ENCODE measurements at places on chromosomes 1 and 21.

DNA sequence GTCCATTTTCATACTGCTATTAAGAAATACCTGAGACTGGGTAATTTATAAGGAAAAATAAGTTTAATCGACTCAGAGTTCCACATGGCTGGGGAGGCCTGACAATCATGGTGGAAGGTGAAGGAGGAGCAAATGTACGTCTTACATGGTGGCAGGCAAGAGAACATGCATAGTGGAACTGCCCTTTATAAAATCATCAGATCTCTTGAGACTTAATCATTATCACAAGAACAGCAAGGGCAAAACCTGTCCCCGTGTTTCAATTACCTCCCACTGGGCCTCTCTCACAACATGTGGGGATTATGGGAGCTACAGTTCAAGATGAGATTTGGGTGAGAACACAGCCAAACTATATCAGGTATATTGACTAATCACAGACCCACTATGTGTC lies 370.2 kb upstream of the USP24 start:
- no peak for DNase-seq

DNA sequence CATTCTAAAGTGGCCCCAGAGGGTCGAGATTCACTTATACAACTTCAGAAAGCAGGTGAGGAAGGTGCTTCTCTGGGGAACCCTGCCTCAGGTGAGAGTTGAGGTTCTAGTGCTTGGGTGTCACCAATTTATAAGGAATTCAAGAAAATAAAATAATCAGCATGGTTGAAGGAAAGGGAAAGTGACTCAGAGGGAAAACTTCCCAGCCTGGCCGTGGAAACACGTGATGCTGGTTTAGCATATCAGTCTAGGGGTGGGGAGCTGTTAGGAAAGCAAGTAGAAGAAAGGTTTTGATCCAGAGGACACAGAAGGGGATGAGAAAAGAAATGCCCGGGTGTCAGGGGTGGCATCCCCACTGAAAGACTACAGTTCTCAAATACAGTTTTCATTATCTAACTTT lies 37.7 kb upstream of the TMEM125 start:
- peak; percentile 49 for DNase-seq

DNA sequence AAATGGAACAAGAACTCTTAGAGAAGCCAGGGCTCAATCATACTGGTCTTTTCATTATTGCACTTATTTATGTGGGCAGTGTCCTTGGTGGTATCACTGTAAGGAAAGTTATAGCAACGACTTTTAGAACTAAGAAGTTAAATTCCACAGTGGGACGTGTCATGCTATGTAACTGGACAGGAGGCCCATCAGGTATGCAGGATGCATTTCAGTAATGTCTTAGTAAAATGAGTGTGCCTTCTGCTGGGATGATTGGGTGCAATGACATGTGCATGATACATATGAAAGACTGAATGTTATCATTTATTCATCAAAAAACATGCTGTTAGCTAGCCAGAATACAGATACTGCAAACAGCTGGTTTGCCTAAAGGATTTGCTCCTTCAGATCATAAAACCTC lies 6.9 kb upstream of the ATP1B1 start:
- DNase-seq = no peak

DNA sequence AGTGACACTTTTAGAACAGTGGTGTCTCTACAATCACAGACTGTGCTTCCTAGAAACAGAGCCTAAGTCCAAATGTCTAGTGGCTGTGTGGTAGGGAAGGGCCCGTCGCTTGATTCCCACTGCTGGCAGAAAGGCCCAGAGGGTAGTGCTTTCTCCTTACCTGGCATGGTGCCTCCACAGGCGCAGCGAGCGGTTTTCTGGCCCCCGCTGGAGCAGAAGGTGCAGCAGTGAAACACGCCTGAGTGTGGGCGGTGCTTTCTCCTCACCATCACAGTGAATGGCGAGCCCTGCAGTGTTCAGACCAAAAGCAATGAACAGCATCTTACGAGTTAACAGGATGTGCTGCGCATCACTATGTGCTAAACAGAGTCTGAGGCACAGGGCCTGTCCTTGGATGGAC lies 8.3 kb downstream of the TRIM45 start:
- DNase-seq = no peak

- no peak for DNase-seq
These were observed 40.9 kb downstream of the L1TD1 start for GRCh38 chr1:62235576-62235975.

- no peak for DNase-seq
These were observed 5.4 kb downstream of the SOAT1 start for GRCh38 chr1:179298952-179299351.

DNA sequence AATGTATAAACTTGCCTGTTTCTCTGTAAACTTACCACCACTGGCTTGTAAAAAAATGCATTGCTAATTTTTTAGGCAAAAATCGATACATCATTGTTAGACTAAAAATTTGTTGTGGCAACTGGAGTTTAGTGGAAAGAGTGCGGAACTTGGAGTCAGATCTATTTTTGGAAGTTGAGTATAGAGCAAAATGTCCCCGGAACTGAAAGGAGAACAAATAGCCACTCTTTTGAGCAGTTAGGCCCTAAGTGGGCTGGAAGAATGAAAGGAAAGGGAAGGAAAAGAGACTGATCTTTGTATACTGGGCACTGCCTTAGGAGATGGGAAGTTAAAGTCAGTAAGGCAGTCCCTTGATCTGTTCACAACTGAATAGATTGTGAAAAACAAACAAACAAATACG lies 30.2 kb downstream of the OPTC start:
- no peak for DNase-seq

- DNase-seq = no peak
These were observed 34.0 kb downstream of the OPRD1 start for GRCh38 chr1:28845786-28846543.

- peak; percentile 84 for DNase-seq
These were observed 12.9 kb downstream of the PI4KB start for GRCh38 chr1:151314137-151314875.

GRCh38 chr1:75034376-75034775 lies 99.8 kb upstream of the LHX8 start:
- DNase-seq = no peak

DNA sequence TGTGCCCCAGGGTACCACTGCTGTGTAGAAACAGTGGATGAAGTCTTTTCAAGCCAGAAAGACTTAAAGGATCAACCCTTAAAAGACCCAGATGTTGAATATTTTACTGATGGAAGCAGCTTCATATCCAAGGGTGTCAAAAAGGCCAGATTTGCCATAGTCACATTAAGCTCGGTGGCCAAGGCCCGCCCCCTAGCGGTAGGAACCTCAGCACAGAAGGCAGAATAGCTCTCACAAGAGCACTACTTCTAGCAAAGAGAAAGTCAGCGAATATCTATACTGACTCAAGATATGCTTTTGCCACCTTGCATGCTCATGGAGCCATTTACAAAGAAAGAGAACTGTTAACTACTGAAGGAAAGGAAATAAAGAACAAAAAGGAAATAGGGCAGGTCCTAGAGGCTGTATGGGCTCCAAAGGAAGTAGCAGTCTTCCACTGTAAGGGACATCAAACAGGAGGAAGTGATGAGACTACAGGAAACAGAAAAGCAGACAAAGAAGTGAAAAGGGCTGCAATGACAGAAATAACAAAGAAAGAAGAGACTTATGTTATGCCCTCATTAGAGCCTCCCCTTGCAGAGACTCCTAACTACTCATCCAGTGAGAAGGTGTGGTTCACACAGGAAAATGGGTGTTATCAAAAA lies 90.5 kb downstream of the LIPI start:
- no peak for DNase-seq

GRCh38 chr1:203295796-203296195 lies 9.5 kb upstream of the BTG2 start:
- no peak for DNase-seq

GRCh38 chr21:33377221-33377920 lies 25.8 kb upstream of the IFNGR2 start:
- DNase-seq = no peak

DNA sequence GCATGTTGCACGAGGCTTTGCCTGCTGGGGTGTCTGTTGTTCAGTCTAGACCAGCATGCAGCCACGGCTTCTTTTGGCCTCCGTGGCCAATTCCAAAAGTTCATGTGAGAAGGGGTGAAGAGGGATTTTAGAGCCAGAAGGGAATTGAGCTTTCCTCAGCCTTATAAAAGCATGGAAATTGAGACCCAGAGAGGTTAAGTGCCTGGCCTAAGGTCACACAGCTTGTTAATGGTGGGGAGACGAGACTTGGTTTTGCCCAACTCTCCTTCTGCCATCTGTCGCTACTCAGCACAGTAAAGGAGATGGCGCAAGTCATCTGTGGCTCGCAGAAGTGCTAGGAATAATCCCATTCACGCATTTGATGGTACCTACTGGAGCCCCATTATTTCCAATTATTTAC lies 25.7 kb downstream of the ZBTB18 start:
- DNase-seq = no peak

DNA sequence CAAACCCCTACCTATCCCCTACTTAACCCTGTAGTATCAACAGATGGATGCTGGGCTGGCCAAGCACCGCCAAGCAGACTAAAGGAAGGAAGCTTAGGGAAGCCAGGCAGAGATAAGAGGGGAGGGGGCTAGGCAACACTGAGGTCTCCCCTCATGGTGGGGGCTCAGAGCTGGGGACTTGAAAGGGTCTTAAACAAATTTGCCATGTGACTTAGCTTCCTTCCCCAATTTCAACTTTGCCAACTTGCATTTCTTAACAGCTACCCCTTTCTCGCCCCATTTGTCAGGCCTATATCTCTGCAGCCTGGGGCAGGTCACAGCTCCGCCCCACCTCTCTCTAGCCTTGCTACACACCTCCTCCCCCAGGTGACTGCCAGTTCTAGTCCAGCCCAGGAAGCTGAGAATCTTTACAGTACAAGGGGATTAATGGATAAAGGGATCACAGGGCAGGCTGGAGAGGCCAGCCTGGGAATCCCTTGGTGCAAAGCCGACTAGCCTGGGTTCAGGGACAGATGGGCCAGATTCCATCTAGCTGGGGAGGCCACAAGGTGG lies 3.4 kb downstream of the KIF21B start:
- no peak for DNase-seq

GRCh38 chr1:224273641-224274040 lies 56.3 kb downstream of the NVL start:
- DNase-seq = no peak

DNA sequence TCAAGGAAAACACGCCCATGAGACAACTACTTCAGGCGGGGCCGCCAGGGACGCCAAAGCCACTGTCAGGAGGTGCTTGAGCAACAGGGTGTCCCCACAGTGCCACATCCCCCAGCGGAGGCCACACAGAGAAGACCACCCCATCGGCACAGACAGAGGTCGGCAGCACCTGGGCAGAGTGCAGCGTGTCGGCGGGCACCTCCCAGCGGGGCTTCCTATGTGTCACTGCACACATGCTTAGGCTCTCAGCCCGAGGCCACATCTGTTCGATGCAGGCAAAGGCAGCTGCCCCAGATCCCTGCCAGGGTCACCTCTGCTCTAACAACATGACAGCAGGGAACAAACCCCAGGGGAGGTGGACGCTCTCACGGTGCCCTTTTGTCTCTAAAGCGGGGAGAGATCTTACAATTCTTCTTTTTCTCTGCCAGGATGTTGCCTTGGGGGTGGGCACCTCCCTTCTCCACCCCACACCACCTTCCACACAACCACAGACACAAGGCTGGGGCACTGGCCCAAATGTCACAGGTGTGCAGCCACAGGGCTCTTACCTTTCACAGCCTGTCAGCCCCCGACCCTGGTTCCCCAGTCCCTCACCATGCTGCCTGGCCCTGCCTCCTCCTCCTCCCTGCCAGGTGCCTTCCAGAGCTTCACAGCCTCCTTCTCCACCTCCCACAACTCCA lies 4.2 kb downstream of the KRTAP10-8 start:
- no peak for DNase-seq

DNA sequence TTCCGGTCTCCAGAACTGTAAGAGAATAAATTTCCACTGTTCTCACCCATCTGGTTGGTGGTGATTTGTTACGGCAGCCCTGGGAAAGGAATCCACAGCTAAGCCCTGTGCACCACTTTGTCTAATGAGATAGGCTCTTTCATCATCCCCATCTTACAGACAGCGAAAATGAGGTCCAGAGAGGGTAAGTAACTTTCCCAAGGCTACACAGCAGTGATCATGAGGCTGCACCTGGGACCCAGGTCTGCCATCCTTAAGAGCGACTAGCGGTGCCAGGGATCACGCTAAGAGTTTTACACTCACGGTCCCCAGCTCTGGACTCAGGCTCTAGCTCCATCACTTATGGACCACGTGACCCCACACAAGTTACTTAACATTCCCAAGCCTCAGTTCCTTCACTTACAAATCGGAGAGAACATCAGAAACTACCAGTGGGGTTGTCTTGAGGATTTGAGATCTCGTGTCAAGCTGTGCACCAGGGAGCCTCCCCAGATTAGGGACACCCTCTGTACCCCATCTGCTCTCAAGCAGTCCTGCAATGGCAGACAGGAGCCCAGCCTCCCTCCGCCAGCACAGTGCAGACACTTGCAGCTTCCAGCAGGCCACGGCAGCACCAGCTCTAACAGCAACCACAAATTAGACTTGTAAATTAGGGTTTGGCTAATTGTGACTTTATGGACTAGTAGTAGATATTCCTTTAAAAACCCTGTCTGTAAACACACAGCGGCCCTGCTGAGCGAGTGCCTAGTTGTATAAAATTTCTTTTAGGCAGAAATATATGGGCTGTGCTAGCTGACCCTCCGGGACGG lies 87.3 kb downstream of the DISP3 start:
- no peak for DNase-seq

DNA sequence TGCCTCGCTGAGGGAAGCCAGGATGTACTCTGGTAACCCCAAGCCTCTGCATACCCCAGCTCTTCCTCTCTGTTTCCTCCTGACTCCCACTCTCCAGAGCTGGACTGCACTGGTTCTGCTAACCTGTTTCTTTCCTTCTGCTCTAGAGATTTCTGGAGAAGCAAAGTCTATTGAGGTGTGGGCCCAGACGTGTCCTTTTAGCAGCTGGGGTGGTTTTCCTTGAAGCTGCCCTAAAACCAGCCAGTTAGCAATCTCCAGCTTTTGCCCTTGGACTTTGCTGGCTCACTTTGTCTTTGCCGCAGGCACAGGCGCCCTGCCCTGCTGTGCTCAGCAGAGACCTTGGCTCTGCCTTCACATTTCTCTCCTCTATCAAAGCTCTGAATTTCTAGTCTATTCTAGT lies 171.8 kb upstream of the IVNS1ABP start:
- no peak for DNase-seq

- peak; percentile 89 for DNase-seq
These were observed 8.0 kb upstream of the CAMK2N1 start for GRCh38 chr1:20493839-20494608.

DNA sequence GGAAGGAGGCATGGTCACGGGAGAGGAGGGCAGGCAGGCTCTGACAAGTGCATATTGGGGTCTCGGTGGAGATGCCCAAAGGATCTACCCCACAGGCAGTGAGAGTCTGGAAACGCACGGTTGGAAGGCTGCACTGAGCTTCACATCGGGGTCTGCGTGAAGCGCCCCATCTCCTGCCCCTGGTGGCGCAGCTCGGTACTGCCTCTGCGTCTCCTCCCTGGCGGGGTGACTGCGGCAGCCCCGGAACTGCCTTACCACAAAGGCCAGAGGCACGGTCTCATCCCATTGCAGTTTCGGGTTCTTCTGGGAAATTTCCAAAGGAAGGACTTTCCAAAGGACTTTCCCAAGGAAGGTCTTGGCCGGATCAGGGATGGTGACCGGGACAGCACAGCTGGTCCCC lies 69.2 kb upstream of the AJAP1 start:
- DNase-seq = peak; percentile 34
